ENCODE measurements at places on chromosomes 1 and 21.

- DNase-seq = no peak
Measured at GRCh38 chr1:67281244-67281643, 26.4 kb upstream of the IL12RB2 start.

DNA sequence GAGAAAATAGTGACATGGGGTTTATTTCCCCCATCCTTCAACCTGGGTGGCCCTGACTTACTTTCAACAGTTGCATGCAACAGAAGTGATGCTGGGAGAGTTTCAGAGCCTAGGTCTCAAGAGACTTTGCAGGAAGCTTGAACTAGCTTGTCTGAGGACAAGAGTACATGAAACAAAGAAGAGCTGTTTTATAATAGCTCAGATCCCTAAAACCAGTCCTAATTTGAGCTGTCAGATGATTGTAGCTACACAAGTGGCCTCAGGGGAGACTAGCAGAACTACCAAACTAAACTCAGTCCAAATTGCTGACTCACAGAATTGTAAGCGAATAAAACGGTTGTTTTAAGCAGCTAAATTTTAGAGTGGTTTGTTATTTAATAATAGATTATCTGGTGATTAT is 17.1 kb downstream of the RC3H1 start:
- DNase-seq = no peak

GRCh38 chr1:15167386-15167785 is 13.8 kb downstream of the TMEM51 start:
- no peak for DNase-seq

DNA sequence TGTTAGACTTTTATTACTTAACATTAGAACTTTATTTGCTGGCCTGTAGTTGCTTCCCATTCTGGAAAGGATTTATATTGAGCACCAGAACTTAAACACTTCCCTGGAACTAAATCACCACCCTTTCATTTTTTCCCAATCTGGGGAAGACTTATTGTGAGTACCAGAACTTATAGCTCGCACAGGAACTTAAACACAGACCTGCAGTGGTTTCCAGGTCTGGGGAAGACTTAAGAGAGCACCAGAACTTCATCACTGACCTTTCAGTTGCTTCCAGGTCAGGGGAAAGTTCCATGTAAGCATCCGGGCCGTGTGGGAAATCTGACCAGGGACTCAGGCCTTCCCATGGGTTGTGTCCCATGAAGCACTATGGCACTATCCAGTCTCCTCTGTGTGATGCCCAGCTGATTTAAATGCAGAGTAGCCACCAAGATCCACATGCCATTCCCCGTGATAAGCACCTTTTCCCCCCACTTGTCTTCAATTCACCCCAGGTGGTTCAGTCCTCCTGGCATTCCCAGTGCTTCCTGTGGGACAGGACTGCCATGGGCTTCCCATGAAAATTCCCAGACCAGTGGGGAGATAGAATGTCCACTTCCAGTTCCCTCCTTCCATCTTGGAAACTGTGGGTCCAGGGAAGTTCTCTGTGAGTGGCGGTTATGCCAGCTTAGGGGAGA is 48.9 kb downstream of the C4BPA start:
- DNase-seq = no peak

All from K562 (cell line).